ENCODE measurements at places on chromosomes 5 and 9.
A peak's percentile ranks its signal among the peaks of the same experiment; 100 is the strongest.

DNA sequence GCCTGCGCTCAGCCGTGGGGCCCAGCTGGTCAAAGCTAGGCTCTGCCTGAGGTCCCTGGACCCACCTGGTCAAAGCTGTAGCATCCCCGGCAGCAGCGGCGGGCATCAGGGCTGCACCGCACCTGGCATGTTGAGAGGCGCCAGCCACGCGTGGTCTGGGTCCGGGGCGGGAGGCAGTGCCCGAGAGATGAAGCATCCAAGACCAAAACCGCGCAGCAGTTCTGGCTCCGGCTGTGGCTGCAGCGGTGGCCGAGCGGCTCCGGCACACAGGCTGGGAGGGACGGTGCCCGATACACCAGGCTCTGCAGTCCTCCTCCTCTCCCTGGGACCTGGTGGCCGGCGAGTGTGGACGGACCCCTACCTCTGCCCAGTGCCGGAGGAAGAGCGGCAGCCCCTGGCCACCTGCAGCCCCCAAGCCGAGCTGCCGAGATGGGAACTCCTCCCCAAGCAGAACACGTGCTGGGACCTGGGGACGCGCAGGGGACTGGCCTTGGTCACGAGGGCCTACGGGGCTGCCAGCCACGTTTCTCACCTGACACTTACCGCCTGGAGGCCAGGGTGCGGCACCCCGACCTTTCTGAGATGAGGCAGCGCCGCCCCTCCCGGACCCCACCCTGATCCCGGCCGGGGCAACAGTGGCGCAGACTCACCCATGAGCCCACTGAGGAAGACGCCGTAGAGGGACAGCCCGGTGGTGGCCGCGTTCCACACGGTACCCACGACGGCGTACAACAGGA lies 33.0 kb downstream of the SLC9A3 start:
- DNase-seq = no peak

- DNase-seq = no peak
Observed at GRCh38 chr5:82109013-82109412, 137.2 kb downstream of the ATG10 start.

DNA sequence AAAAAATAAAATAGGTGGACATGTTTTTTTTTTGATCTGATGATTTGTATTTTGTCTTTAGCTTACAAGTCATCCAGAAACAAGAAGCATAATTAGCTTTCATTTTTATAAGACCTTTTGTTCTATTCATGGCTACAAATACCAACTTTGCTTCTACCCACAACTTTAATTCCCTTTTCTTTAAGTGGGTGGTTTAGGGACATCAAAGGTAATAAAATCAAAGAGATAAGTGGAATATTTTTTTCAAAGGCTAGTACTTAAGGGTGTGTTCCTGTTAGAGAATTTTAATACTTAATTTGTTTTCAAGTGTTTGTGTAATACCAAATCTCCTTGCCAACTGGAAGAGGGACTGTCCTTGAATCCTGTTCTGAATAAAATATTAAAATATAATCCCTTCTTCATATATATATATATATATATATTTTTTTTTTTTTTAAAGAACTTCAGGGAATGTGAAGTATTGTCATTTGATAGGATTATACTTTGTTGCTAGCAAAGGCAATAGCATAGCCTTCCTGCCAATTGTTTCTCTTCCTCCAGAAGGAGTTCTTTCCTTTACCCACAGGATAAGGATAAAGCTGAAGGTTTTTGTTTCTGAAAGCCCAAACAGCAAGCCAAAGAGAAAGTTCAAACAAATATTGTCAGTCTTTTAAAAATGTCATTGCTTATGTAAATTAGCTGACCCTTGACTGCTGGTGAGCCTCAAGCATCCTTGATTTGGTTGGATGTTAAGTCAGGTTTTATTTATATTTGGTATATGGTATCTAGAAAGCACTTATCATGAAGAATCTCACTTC lies 108.9 kb downstream of the PAM start:
- DNase-seq = no peak

DNA sequence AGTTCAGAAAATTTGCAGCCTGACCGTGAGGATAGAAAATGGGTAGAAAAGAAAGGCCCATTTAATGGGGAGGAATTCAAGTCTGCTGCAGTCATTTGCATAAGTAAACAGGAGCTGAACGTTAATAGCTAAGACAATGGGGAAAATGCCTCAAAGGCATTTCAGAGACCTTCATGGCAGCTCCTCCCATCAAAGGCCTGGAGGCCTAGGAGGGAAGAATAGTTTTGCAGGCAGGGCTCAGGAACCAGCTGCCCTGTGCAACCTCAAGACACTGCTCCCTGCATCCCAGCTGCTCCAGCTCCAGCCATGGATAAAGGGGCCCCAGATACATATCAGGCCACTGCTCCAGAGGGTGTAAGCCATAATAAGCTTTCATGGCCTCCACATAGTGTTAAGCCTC lies 32.2 kb upstream of the CDH18 start:
- no peak for DNase-seq

GRCh38 chr9:34085581-34086500 lies 37.2 kb upstream of the UBAP2 start:
- no peak for DNase-seq

GRCh38 chr5:59187857-59188256 lies 605.0 kb downstream of the RAB3C start:
- DNase-seq = no peak

GRCh38 chr5:55584398-55585205 lies 49.8 kb upstream of the PLPP1 start:
- no peak for DNase-seq

DNA sequence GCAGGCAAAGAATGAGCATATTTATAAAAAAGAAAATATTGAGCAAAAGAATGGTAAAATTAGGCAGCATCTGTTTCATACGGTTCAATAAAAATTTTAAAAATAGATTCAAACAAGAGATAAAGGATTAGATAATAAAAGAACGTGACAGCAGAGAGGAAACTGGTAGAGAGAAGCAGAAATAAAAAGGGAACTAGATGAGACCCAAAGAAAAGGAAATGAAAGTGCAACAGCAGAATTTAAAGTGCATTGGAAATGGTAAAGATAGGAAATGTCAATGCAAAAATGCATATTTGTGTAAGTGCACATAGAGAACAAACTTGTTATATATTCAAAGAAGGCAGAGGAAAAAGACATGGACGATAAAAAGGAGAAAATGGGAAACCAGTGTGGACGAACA lies 70.2 kb downstream of the SUSD1 start:
- no peak for DNase-seq

GRCh38 chr9:124239249-124240073 lies 18.3 kb upstream of the NEK6 start:
- DNase-seq = no peak

- no peak for DNase-seq
Observed at GRCh38 chr5:15763754-15764153, 263.8 kb downstream of the FBXL7 start.

DNA sequence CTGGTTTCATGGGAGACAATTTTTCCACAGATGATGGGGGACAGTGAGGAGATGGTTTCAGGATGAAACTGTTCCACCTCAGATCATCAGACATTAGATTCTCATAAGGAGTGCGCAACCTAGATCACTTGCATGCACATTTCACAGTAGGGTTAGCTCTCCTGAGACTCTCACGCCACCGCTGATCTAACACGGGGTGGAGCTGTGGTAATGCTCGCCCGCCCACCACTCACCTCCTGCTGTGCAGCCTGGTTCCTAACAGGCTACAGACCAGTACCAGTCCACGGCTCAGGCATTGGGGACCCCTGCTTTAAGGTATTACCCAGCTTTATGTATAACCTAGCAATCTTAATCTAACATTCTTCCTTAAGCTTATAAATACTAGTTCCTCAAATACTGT lies 35.6 kb downstream of the TTC39B start:
- no peak for DNase-seq

DNA sequence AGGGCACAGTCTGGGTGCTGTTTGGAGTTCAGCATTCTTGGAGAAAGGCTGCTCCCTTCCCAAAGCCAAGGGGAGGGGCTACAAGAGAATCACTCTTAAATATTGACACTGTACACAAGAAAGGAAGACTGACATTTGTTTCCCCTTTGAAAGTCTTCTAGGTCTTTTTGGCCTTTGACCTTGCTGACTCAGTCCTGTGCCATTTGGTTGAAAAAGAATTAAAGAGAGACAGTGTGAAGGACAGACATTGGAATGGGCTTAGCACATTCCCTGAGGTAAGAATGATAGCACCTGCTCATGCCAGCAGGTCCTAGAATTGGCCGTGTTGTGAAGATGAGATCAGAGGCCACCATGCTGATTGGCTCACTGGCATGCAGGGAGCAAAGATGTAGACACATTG lies 271.4 kb upstream of the ZNF608 start:
- no peak for DNase-seq

- no peak for DNase-seq
Observed at GRCh38 chr9:115005322-115005721, 74.9 kb upstream of the TNFSF8 start.

DNA sequence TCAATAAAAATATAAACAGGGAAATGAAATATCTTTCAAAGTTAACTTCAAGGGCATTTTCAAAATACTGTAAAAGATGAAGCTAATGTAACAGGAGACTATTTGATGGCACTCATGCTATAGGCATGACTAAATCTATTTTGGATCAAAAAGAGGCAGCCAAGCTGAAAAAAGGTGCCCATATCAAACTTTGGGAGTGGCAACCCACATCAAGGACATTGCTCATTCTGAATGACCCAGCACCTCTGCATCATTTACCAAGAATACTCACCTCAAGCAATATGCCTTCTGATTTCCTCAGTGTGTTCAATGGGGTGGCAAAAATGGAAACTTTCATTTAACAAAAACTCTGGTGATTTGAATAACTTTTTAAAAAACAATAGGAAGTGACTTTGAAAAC lies 853.3 kb downstream of the TLE1 start:
- no peak for DNase-seq

DNA sequence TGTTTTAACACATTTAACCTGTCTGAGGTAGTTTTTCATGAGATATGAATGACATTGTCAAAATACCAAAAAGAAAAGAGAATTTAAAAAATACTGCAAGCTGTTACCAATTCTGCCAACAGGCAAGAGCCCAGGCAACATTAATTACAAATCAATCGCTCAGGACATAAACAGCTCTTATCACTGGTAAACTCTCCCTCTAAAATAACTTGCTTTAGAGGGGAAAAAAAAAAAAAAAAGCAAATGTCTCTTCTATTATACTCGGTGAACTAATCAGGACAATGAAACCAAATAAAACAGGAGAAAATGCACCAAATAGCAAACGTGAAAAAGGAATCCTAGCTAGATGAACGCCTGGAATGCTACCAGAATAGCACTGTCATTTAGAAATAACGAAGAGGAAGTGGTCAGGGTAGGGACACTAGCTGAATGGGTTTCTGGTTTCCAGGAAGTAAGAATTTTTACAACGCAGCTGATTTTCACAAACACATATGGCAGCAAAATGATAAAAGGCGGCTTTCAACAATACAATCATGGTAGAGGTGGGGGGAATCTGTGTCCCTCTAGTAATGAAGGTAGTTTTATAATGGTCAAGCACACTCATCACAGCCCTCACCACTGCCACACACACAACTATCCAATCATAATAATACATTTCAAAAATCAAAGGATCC lies 94.9 kb downstream of the DENND1A start:
- no peak for DNase-seq

DNA sequence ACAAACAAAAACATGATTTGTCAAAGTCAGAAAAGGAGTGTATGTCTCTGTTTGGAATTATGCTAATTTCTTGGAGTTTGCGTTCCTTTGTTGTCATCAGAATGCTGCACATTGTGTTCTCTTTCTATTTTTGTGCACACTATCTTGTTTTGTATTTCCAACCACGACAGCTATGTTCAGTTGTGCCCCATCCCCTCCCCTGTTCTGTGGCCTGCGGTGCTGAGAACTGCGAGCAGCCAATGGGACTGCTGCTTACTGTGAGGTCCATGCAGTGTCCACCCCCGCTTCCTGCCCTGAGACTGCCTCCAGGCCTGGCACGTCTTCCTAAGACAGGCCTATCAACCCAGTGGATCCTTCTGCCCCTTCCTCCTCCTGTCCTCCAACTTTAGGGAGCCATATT lies 76.8 kb downstream of the PALM2AKAP2 start:
- DNase-seq = no peak

DNA sequence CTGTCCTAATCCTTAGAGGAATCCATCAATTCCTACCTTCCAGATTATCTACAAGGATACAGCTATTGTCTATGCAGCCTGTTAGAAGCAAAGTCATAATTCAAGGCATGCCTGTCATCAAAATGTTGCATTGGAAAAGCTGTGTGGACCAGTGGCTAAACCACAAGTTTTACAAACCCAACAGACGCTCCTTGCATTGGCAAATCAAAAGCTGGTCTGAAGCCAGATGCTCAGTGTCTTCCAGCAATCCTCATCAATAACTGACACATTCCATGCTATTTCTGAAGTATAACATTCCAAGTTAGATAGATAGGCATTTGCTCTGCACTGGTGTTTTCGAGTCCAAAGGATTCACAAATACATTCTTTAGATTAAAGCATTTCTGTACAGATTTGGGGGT lies 213.6 kb downstream of the EBF1 start:
- no peak for DNase-seq

- DNase-seq = no peak
Observed at GRCh38 chr5:113081091-113081839, 104.7 kb downstream of the DCP2 start.

DNA sequence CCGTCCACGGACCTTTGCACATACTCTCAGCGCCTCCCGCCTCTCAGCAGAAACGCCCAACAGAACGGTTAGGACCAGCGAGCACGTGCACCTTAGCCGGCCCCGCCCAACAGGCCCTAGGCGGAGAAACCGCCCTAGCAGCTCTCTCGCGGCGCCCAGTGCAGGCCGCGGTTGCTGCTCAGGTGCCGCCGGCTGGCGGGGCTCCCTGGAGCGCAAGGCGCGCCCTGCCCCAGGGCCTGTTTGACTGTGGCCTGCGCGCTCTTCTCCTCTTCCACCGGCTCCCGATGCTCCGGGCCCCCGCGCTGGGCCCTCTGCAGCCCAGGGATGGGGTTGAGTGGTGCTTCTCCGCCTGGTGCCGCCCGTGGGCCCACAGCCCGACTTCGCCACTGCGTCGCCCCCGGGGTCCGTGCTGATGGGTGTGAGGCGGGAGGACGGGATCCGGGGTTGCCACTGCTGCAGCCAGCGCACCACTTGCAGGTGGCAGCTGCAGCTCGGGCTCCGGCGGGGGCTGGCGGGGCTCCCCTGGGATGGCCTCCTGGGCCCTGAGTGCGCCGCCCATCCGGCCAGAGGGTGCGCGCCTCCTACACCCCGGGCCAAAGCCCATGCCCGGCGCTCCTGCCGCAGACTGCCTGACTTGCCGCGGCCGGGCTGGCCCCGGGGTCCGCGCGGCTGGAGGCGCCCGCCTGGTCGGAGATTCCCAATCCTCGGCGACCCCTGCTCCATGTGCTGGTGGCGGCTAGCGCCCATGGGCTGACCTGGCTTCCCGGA lies 1889.4 kb upstream of the CDH9 start:
- peak; percentile 12 for DNase-seq

- peak; percentile 18 for DNase-seq
Observed at GRCh38 chr9:24939109-24939850, 393.6 kb upstream of the IZUMO3 start.

GRCh38 chr9:121672213-121672612 lies 20.8 kb downstream of the DAB2IP start:
- no peak for DNase-seq
